ENCODE measurements at places on chromosomes 13 and 19.

GRCh38 chr19:49212016-49212701 is 54.6 kb downstream of the TRPM4 start:
- DNase-seq, result no peak

DNA sequence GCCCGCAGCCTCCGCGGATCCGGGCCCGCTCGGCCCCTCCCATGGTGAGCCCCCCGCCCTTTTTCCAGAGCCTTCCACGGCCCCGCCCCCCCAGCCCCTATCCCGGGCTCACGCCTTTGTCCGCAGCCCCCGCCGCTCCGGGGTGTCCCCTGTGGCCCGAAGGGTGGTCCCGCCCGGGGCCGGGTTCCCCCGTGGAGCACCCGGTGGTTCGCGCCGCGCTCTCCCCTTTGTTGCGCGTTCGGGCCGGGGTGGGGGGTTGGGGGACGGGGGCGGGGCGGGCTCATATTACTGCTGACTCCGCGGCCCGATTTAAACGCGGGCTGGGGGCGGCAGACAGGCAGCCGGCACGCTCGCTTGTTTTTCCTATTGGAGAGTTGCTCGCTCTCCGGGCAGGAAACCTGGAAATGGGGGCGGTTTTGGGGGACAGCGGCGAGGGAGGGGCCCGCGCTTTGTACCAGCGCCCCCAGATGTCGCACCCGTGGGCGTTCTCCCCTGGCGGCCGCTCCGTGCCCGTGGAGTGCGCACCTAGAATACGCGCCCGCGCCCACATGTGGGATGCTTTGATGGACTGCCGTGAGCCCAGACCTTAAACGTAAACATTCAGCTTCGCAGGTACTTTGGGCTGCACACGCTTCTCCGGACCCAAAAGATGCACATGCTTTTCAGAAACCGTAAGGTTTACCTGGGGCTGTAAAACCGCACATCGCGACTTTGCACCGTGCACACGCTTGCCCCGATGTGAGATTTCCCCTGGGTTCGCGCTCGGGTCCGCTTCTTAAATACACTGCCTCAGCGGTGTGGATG is 699 bp downstream of the PTOV1 start:
- DNase-seq, result no peak

DNA sequence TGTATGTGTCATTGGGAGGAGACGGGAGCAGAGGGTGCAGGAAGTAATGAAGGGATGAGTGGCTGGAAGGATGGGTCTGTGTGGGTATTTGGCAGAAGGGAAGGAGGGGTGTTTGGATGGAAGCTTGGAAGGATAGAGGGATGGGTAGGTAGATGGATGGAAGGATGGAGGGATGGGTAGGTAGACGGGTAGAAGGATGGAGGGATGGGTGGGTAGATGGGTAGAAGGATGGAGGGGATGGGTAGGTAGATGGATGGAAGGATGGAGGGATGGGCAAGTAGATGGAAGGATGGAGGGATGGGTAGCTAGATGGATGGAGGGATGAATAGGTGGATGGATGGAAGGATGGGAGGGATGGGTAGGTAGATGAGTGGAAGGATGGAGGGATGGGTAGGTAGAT is 41.7 kb upstream of the EHD2 start:
- no peak for DNase-seq

GRCh38 chr19:55178781-55179599 is 1.1 kb downstream of the SYT5 start:
- peak; percentile 81 for DNase-seq

GRCh38 chr13:81058211-81058915 is 717.4 kb upstream of the SPRY2 start:
- DNase-seq, result no peak

DNA sequence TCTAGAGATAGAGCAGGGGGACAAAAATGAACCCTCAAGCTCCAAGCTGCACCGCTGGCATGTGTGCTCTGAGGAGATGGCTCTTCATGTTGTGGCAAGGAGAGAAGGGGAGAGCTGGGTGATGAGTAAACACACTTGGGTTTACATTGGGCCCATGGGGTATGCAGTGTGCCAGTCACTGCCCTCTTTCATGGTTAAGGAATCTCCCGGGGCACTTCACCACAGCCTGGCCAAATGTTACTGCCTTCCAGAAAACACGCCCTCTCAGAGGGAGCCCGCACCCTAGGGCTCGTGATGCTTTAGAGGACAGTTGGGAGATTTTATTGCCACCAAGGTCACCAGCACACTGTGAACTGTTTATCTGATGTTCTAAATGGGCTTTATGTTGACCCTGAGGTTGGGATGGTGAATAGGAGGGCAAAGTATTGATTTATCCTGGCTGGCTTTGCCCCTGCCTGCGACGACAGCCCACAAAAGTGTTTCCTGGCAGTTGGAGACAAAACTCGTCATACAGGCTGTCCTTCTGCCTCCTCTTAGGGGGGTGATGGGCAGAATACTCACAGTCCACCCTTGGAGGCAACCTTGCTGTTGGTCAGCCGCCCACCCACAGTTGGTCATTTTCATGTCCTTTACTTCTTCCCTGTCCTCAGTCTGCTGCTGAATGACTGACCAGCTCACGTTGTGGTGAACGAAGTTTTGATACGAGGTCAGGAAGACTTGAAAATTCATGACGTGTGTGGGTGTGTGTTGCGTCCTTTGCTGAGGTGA is 156.9 kb downstream of the STK24 start:
- DNase-seq, result no peak

Measured in hippocampal formation (tissue), 2 donors.